CD4-positive, CD25-positive, alpha-beta regulatory T cell (primary cell): ENCODE measurements at places on chromosomes 16 and 17. TPM values are rescaled to one million over a fixed set of nuclear protein-coding genes. Genes with fewer than 3 reads are reported as not detected.

DNA sequence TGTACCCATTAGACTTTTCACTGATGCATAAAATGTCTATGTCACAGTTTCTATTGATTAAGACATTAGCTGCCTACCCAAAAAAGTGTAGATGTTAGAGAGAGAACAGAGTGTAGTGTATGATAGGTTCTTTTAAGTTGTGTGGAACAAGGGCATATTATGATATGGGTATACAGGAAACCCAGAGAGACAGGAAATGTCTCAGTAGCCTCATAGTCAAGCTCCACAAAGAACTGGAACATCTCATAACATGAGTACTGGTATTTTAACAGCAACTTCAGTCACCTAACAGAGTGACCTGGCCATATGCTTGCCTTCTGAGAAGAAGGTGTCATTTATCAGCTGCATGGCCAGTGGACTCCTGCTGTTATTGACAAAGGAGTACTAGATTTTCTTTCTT is 128.1 kb downstream of the RGS9 start:
- H3K27me3 ChIP-seq = no peaks in the 10 kb centered on the region
- H3K4me3 ChIP-seq = no peak overlapping the region
- no peak overlapping the region for H3K27ac ChIP-seq
- no peaks in the 10 kb centered on the region for H3K4me1 ChIP-seq
- no peaks in the 10 kb centered on the region for H3K36me3 ChIP-seq

DNA sequence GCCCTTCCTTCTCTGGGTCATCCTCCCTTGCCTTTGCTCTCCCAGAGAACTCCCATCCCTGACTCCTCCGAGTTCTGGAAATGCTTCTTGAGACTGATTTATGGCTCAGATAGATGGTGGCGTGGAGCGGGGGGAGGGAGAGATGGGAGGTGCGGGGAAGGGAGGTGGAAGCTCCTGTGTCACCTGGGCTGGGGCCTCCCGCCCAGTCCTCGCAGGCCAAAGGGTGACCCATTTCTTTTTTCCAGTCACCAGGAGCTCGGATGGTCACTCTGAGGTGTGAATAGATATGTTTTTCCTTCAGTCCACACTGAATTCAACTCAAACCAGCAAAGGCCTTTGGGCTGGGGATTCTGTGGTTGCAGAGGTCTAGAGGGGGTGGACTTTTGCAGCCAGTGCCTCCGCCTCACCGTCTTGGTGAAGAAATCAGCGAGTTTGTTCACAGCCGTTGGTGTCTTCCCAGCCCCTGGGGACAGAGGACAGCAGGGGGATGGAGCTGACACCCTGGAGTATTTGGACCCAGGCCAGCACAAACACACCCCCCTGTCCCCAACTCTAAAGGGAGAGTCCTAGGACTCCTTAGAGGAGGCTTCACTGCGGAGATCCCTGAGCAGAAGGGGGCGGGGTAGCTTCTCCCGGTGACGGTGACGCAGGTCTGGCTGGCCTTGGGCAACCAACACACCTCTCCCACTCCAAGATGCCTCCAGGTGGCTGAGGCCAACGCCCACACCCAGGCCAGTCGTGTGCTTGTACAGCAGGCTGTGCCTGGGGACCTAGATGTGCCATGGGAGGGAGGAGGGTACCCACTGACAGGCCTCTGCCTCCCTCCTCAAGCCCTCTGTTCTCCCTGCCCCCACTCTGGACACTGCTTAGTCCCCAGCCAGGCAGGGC is 80.6 kb downstream of the AMFR start:
- H3K36me3 ChIP-seq = no peaks in the 10 kb centered on the region
- no peaks in the 10 kb centered on the region for H3K4me1 ChIP-seq
- H3K4me3 ChIP-seq = no peak overlapping the region
- no peak for DNase-seq

DNA sequence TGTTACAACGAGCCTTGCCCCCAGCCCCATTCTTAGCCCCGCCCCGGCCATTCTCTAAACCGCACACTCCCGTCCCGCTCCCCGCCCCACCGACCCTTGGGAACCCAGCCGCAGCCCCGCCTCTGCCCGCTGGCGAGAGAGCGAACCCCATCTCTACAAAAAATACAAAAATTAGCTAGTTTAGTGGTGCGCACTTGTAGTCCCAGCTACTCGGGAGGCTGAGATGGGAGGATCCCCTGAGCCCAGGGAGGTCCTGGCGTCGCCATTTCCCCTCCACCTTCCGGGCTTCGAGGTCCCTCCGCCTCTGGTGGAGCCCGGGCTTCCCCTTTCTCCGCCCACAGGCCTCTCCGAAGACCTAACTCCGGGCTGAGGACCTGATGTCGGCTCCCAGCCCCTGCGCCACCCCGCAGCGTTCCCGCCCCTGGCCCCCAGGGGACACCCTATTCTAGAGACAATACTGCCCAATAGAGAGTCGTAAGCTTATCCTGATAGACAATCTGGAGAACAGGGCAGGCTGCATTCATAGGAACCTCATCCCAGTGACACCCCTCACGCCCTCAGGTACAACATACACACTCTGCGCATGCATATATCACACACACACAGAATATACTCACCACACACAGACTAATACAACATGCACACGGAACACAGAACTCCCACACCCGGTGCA is 480 bp upstream of the PROCA1 start:
- peak; percentile 49 for DNase-seq
- H3K4me3 ChIP-seq = peak overlapping the region; percentile 51
- H3K27ac ChIP-seq = peak overlapping the region; percentile 74

Gene ENGASE
- 91.9 TPM for total RNA-seq

DNA sequence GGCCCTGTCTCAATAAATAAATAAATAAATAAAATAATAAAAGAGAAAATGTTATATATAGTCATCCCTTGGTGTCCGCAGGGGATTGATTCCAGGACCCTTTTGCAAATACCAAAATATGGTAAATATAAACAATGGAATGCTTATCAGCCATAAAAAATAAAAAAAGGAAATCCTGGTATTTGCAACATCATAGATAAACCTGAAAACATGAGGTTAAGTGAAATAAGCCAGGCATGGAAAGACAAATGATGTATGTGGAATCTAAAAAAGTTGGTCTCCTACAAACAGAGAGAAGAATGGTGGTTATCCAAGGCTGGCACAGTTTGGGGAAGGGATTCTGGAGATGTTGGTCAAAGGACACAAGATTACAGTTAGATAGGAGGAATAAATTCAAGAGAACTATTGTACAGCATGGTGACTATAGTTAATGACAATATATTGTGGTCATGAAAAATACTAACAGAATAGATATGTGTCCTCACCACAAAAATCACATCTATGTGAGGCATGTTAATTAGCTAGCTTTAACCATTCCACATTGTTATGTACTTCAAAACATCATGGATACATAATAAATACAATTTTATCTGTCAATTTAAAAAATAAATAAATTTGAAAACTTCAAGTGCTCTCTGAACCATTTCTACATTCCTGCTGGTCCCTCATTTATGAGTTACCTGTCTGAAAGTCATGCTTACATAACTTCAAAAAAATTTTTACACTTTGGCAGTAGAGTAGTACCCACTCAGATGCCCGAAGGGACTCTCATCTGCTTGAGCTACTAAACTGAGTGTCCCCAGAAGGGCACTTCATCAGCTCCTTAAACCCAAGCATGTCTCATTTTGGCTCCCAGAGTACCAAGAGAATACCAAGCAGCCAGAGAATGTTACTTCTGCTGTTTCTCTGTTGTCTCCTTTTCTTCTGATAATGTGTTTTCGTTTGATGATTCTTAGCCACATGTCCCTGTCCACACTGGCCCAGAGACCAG is 26.6 kb downstream of the N4BP1 start:
- no peak for DNase-seq
- peaks cover 7% of the 10 kb centered on the region for H3K36me3 ChIP-seq
- no peaks in the 10 kb centered on the region for H3K4me1 ChIP-seq
- no peak overlapping the region for H3K27ac ChIP-seq
- H3K4me3 ChIP-seq = no peak overlapping the region

Gene NPIPB8
- total RNA-seq = 1.1 TPM
